ENCODE measurements at places on chromosomes 2 and 18.

GRCh38 chr18:35075132-35075531 lies 33.9 kb downstream of the MAPRE2 start:
- DNase-seq = no peak

- no peak for DNase-seq
Observed at GRCh38 chr2:173161040-173161439, 85.4 kb downstream of the MAP3K20 start.

- no peak for DNase-seq
Observed at GRCh38 chr2:233256048-233256447, 4.6 kb downstream of the ATG16L1 start.

GRCh38 chr2:191740016-191740419 lies 62.1 kb downstream of the NABP1 start:
- DNase-seq = no peak

DNA sequence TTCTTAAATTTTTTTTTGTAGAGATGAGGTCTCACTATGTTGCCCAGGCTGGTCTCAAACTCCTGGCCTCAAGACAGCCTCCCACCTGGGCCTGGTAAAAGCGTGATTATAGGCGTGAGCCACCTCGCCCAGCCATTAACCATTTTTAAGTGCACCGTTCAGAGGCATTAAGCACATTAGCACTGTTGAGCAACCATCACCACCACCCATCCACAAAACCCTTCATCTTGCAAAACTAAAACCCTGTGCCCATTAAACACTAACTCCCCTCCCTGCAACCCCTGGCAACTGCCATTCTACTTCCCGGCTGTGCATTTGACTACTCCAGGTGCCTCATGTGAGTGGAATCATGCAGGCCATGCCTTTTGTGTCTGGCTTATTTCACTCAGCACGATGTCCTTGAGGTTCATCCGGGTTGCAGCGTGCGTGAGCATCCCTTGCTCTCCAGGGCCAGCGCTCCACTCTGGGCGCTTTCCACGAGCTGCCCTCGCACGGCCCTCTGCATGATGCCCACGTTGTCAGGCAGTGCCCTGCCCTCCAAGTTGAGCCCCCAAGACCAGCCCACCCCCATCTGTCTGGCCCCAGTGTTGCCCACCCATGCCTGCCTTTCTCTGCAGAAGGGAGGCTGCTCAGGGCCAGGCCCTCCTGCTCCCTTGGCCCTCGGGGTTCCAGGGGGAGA lies 63.0 kb upstream of the GLI2 start:
- no peak for DNase-seq

- DNase-seq = no peak
Observed at GRCh38 chr18:36558234-36558633, 260.7 kb downstream of the FHOD3 start.

DNA sequence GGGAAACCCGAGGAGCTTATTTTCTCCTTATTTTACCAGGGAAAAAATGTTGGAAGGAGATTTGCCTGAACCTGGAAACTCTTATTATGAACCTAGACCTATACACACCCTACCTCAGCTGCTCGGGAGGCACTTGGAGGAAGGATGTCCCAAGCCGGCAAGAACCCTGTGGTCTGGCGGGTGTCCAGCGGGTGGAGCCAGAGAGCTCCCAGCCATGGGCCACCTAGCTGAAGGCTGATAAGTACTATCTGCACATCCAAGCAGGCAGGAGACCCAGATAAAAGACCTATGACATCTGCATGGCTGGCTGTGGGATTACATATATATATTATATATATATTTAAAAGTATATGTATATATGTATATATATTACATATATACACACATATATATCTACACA lies 1.1 kb upstream of the SLC14A1 start:
- peak; percentile 42 for DNase-seq

DNA sequence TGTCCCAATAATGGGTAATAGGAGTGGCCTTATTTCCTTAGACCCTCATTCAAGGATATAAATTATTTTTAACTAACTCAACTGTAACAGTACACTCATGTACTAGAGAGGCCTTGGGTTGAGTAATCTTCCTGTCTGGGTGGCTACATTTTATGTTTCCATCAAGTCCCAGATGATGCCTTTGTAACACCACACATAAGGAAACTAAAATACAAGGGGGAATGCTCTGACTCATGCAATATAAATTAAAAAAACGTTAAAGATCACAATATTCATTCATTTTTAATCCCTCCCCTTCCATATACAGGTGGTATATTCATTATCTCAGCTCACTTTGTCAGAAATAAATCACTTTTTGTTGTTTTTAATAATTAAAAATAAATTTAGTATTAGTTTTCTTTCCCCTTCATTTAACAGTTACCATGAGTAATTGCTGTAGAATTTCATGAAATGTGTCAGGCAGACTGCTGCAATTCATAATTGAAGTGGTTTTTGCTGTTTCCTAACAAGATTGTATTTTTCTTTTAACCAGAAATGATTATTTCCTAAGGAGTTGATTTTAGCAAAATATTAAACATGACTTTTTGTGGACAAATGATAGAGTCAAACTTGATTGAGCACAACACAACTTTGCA lies 1403.6 kb downstream of the SUCLG1 start:
- DNase-seq = no peak

- no peak for DNase-seq
Observed at GRCh38 chr18:8730080-8730827, 24.9 kb downstream of the MTCL1 start.

DNA sequence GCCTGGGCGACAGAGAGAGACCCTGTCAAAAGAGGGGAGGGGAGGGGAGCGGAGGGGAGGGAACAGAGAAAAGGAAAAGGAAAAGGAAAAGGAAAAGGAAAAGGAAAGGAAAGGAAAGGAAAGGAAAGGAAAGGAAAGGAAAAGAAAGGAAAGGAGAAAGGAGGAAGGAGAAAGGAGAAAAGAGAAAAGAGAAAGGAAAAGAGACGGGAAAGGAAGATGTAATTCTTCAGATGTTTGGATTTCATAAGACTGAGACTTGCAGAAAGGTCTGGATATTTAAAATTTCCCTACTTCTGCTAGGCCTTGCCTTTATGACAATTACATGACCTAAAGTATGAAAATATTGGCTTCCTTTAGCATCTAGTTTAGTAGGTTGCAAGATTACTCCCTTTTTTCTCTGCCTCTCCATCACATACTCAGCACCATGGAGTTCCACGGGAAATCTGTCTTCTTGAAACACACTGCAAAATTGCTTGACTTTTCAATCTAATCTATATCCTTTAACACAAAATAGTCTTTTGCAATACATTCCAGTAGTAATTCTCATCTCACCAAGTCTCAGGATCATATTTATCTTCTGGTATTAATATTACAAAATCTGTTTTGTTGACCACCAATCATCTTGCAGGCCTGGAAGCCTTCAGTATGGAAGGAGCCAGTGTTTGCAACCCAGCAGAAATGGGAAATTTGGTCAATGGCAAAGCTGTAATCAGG lies 383.5 kb downstream of the ZEB2 start:
- DNase-seq = no peak

All from SHP77 treated with DMSO at 0.1 percent for 48 hours (cell line).